MV-4-11 (cell line): ENCODE measurements at places on chromosomes 11 and 22.

DNA sequence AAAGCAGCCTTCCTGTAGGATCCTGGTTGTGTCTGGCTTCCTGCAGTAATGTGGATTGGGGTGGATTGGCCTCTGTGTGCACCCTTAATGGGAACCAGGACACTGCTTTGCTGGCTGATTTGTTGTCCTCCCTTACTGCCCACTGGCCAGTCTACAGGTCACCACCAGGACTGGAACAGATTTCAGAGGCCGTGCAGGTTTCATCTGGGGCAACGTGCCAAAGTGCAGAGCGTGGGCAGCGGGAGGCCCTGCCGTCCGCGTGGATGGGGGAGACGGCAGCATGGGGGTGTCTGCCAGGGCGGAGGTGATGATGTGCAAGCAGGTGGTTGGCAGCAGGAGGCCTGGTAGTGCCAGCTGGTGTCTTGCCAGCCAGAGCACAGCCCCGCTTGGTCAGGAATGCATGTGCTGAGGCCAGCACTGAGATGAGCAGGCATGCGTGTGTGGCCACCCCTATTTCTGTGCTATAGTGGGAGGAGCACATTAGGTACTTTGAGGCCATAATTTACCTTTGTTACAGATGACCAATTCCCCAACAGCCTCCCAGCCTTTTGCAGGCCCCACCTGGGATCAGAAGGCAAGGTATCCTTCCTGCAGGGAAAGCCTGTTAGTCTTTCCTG lies 24.3 kb downstream of the BCR start:
- no peak for DNase-seq

GRCh38 chr11:65435981-65436411 lies 13.4 kb downstream of the NEAT1 start:
- no peak for DNase-seq

GRCh38 chr11:32817181-32817851 lies 12.4 kb upstream of the PRRG4 start:
- no peak for DNase-seq

DNA sequence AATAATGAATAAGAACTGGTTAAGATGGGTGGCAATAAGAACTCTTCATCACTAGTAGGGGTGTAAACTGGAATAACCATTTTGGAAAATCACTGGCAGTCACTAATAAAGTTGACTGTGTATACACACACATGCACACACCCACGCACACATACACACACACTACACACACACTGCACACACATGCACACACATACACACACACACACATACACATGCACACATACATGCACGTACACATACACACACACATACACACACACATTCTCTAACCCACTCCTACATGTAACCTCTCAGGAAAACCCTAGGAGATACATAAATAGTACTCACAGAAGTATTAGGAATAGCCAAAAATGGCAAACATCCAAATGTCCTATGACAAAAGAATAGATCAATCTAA lies 406.5 kb upstream of the SYN3 start:
- no peak for DNase-seq

- DNase-seq, result peak; percentile 83
Observed at GRCh38 chr11:65572356-65573051, at the start of gene FAM89B. Gene FAM89B (plus strand): TSS chr11:65572538. CDS start chr11:65572670, 132 bp downstream.

DNA sequence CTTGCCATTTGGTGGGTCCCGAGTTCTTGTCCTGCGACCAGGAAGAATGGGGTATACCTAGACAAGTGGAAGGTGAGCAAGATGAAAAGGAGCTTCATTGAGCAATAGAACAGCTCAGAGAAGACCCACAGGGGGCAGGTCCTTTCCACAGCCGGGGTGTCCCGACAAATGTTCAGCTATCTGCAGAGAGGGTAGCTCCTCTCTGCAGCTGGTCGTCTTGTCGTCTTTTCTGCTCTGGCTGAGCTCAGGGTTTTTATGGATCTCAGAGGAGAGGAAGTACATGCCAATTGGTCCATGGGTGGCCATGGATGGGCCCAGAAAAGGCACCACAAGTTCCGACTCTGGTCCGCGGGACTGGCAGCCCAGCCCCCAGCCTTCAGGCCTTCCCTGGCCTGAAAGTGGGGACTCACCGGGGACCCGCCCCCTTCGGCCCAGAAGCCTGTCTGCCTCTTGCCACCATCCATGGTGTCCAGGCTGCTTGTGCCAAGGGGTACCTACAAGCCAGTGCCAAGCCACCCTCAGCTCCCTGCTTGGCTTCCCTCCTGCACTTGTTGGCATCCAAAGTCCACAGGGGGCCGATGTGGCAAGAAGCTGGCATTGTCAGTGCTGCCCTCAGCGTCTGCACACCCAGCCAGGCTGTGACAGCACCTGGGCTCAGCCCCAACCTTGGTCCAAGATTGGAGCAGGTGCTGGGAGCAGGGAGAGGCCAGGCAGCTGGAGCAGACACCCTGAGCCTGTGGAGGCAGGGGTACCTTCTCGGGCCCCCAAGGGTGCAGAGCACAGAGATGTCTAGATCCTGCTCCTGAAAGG lies 438.9 kb downstream of the TBC1D22A start:
- no peak for DNase-seq

GRCh38 chr11:88175569-88176075 lies 379 bp upstream of the RAB38 start:
- peak; percentile 1 for DNase-seq

GRCh38 chr11:71239581-71239980 lies 12.8 kb downstream of the SHANK2 start:
- DNase-seq, result no peak

- no peak for DNase-seq
Observed at GRCh38 chr11:126081915-126082250, 19.2 kb upstream of the CDON start.

- DNase-seq, result no peak
Observed at GRCh38 chr11:111605681-111606080, 3.4 kb downstream of the SIK2 start.

DNA sequence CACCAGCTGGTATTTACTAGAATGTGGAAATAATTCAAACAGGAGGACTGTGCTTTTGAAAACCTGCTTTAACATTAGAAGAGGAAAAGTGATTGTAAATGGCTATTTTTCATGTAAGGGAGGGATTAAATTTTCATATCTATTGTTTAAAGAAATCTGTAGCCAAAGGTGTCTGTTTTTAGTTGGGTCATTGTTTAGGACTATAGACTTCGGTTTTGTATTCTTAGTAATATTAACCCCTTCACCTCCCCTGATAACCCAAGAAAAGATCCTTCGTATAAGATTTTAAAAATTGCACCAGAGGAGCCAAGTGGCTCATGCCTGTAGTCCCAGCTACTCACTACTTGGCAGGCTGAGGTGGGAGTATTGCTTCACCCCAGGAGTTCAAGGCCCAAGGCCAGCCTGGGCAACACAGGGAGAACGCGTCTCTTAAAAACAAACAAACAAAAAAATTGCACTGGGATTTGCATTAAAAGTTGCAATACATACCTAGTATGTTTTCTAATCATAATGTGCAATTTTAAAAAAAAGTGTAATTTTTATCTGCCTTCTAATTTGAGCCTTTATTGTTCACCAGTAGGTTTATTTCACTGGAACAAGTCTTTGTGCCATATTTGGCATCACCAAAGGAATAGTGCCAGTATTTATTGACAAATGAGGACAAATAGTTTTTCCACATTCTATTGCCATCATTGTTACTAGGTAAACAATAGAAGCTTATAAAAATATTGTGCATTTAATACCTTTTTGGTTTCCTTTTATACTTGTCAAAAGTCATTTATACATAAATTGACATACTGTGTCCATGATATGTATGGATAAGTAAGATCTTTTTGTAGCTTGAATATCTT lies 34.3 kb downstream of the MTMR3 start:
- no peak for DNase-seq

- no peak for DNase-seq
Observed at GRCh38 chr22:25049770-25050169, 97.3 kb downstream of the KIAA1671 start.

GRCh38 chr11:122115524-122116379 lies at the start of gene BLID:
Gene BLID (minus strand): TSS chr11:122116215. CDS start chr11:122115922, 293 bp downstream.
- DNase-seq, result no peak

GRCh38 chr22:23969071-23969470 lies 2.4 kb downstream of the DDTL start:
- DNase-seq, result no peak

- peak; percentile 55 for DNase-seq
Observed at GRCh38 chr22:43955883-43956782, 891 bp downstream of the SAMM50 start.

- no peak for DNase-seq
Observed at GRCh38 chr11:91850021-91850420, 374.6 kb upstream of the FAT3 start.

- DNase-seq, result no peak
Observed at GRCh38 chr11:3877364-3878257, 22.1 kb downstream of the STIM1 start.

DNA sequence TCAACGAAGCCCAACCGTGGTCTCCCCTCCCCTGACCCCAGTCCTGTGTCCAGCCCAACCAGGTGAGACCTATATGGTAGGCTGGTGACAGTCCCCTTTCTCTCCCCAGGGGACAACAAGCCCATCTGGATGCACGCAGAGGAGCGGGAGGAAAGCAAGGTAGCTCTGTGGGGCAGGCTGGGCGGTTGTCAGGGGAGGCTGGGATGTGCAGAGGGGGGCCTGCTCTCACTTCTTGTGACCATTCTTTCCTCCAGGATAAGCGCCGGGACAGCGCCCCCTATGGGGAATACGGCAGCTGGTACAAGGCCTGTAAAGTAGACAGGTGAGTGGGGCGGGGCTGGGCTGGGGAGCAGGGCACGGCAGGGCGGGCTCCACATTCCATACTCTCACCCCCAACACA lies 3.5 kb upstream of the RAB1B start:
- no peak for DNase-seq

GRCh38 chr11:19075636-19076035 lies 15.1 kb upstream of the MRGPRX2 start:
- DNase-seq, result no peak

GRCh38 chr11:63699896-63700295 lies 18.6 kb downstream of the RTN3 start:
- DNase-seq, result no peak

- DNase-seq, result no peak
Observed at GRCh38 chr11:116287866-116288265, 484.9 kb downstream of the BUD13 start.

DNA sequence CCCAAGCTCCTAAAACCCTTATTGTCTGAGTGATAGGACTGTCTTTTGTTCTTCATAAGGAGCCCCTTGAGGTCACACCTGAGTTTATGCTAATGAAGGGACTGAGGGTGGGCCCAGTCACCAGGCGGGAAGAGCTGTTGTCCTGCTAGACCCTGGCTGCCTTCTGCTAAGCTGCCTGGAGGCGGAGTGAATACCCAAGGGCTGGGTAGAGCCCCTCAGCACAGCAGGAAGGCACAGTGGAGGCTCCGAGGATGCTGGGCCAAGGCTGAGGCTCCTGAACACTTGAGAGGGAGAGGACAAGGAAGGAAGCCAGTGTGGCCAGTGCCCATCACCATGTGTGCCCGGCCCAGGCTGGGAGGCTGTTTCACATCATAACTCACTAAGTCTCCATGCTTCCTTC lies 4.8 kb upstream of the PHF21B start:
- no peak for DNase-seq

DNA sequence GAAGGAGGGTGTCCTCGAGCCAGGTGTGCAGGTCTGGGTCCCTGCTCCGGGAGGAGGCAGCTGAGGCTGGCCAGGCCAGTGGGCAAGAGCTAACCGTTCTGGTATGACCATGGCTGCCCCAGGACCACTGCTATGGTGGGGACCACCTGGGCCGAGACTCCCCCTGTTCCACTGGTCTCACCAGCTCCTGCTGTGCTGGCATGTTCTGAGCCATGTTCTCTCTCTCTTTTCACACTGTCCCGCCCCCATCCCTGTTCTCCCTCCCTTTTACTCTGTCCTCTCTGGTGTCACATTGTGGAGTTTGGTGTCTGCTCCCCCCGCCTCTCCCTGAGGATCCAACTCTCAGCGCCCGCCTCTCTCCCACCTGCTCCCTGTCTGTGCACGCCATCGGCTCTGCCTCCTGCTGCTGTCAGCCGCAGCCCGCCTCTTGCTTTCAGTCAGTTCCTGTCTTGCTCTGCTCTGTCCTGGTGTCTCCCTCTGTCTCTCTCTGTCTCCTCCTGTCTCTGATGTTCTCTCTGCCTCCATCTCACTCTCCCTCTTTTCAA lies 66.4 kb downstream of the LRRC32 start:
- no peak for DNase-seq

- peak; percentile 20 for DNase-seq
Observed at GRCh38 chr11:95241681-95242081, 10.7 kb upstream of the SESN3 start.
